Activated CD4-positive, alpha-beta T cell treated with anti-CD3 and anti-CD28 coated beads, Interleukin-2, amount 50 U/mL, for 16 hours (primary cell): ENCODE measurements at places on chromosomes 3 and 15.

DNA sequence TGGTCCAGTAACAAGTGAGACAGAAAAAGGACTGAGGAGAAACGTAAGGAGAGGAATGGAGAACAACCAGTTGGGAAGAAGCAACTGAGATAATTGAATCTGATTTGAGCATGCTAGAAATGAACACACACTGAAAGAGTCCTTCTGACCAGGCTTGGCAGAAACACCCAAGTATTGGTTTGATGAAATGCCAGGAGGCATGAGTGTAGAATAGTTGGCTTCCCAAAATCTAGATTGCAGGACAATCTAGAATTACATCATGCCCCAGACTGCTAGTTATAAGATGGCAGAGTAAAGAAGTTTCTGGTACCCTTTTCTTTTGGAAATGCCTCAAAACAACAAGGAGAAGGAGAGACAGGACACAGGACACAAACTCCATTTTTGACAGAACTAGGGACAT, 189.7 kb upstream of the STT3B start:
- no peak for DNase-seq

DNA sequence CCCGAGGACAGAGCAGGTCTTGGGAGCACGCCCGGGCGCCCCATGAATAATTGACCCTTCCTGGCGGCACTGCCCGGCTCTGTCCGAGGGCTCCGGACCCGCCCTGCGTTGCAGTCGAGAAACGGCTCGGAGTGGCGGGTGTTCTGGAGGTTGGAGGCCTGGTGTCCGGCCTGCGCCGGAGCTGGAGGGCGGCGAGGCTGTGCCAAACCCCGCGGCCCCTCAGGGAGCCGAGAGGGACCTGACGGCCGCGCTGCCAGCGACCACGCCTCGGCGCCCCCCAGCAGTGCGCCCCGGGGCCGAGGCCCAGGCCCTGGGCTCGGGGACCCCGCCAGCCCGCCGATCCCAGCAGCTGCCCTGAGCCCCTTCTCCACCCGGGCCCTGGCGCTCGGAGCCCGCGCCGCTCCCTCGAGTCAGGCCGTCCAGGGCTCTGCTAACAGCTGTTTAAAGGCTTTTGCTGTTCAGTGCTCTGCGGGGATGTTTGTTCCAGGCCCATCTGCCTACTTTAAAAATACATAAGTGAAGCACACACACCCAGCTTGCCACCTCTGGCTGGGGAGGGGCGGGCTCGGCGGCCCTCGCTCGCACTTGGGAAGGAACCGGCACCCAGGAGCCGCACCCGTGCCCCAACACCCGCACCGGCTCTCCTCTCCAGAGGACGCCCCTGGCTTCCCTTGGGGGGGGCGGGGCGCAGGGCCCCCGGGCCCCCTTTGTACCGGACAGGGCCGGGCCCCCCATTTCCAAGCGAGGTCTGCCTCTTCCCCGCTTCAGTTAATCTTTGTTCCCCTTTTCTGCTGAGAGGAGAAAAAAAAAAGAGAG, 730 bp upstream of the ZNF710 start:
- no peak for DNase-seq

GRCh38 chr15:88913850-88914169, 631 bp upstream of the MFGE8 start:
- DNase-seq, result no peak

DNA sequence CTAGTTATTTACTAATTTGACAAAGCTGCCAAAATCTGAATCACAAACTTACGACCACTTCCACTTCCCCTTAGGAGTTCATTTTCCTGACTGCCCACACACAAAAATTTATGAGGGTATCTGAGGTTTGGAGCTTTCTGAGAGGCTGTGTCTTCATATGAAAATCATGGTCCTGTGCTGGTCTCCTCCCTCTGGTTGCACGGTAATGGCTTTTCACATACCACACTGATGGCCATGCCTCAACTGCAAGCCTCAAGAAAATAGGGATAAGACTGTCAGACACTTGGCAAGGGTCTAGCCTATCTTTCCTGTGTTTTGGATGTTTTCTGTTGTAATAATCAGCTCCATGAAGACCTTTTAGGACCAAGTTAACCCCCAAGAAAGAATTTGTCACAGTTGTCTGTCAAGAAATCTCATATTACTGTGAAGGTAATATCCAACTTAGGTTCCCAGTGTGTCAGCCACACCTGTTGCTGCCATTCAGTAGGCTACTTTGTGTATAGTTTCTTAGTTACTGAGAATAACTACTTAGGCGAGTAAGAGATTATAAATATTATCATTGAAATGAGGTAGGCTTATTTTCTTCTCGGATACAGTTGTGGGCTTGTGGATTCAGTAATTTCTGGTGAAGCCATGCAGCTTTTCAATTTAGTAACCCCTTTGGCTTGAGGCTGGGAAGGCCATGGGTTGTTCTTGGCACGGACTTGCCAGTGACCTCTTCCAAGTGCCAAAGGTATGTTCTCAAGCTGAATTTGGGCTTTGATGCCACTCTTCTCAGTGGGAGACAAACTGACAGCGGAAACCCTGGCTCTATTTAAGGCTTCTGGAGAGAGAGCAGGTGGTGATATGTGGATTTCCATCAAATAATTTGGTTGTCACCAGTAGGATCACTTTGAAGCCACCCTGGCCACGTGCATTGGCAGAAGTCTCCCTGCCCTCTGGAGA, 101.1 kb downstream of the RYR3 start:
- no peak for DNase-seq

GRCh38 chr3:107904536-107905066, 186.2 kb downstream of the CD47 start:
- no peak for DNase-seq

DNA sequence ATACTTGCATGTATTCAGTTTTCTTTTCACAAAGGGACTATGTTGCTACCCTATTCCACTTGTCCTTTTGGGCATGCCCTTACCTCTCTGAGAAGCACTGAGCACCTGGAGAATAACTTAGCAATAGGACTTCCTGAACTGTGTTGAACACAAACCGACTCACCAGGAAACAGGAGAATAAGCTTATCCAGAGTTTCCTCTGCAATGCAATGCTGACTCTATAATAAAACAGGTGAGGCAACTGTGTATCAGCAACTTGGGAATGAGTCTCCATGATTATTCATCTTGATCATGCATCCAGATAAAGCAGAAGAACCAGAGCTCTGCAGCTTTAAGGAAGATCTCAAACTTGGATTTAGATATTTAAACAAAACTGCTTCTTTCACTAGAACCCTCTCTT, 806.5 kb downstream of the IGSF11 start:
- DNase-seq, result no peak

- no peak for DNase-seq
These were observed 33.8 kb downstream of the CCDC54 start for GRCh38 chr3:107411056-107411455.

GRCh38 chr3:58666683-58667082, at the start of gene FAM3D:
Gene FAM3D (minus strand): TSS chr3:58666774. CDS start chr3:58655563, 11,211 bp downstream.
- no peak for DNase-seq

- DNase-seq, result no peak
These were observed 32.8 kb upstream of the NFKBIZ start for GRCh38 chr3:101816215-101817149.

GRCh38 chr3:160540551-160540950, 24.8 kb downstream of the KPNA4 start:
- DNase-seq, result no peak

DNA sequence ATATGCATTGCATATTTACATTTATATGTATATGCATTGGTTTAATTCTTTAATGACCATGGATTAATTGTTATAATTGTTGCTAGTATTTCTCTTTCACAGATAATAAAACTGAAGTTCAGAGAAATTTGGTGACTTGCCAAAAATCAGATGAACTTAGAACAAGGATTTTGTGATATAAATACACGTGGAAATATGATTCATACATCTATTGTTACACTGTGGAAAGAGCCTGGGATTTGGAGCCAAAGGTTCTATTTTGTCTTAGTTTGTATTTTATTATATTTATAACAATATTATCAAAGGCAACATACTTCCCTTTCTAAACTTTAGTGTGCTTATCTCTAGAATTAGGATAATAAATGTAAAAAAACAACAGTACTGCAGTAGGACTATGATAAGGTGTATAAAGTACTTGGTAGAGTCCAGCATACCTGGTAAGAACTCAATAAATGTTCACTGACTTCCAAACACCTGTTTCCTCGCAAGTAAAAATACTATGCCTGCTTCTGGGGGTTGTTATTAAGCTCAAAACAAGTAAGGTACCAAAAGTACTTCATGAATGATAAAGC, 342.9 kb downstream of the THSD4 start:
- no peak for DNase-seq

- DNase-seq, result no peak
These were observed 67.7 kb upstream of the OSTN start for GRCh38 chr3:191131305-191131704.

DNA sequence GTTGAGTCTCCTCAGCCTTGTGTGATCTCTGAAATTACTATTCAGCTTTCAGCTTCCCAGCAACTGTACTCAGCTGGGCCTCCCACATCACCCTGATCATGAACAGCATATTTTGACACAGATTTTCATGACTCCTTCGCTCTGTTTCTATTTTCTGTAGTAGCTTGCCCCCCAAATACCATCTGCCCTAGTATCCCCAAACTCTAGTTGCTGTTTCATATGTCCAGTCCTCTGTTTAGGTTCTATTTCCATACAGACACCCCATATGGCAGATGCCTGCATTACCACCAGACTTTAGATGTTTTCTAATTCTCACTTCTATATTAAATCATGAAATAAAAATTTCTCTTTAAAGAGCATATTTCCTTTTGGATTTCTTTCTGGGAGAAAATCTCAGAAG, 217.2 kb upstream of the ARPP21 start:
- no peak for DNase-seq

GRCh38 chr15:59438625-59439290, 772 bp downstream of the FAM81A start:
- no peak for DNase-seq

DNA sequence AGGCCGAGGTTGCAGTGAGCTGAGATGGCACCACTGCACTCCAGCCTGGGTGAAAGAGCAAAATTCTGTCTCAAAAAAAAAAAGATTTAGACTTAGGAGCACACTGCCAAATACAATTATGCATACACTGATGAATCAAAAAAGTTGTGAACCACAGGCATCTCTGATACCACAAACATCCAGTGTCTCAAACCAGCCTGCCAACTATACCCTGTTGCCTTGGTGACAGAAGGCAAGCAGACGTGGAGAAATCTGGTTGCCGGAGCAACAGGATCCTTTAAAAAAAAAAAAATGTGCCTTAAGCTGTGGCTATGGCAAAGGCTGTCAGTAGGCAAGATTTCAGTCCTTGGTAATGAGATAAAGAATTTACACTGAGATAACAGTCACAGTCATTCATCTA, 202.3 kb downstream of the NEK10 start:
- DNase-seq, result no peak

DNA sequence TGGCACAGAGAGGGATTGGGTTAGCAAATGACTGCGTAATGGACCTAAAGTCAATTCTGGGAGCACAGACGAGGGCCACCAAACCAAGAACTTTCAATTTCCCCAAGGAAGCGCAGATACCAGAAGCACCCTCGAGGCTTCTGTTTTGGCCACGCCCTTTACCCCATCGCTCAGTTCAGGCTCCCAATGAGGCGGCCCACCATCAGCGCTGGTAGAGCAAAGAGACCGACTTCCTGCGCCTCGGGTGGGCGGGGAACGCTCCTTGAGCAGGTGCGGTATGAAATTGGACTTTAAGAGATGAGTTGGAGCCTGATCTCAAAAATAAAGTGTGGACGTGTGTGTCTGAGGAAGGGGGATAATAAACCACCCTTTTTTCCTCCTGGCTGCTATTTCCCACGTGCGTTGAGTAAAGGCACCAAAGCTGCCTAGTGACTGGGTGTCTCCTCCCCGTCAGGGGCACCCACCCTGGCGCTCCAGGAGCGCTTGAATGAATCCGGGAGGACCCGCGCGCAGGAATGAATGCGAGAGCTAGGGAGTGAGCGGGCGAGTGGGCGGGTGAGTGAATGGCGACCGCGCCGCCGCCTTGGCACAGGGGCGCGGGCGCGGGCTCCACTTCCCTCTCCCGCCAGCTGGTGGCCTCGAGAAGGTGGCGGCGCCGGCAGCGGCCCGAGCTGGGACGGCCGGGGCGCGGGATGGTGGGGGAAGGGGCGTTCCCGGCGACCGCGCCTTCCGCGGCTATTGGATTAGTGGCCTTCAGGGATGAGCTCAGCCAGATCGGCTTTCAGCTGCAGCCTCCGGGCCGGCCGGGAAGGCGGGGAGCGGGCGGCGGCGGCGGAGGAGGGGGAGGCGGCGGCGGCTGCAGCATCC, at the start of gene SPSB4:
Gene SPSB4, plus strand, starts transcription at position 772 of the 867 bp plus-strand sequence. CDS start 14,758 bp downstream, outside the sequence.
- DNase-seq, result peak; percentile 28

GRCh38 chr3:142500211-142500610, 52.4 kb upstream of the XRN1 start:
- DNase-seq, result no peak

GRCh38 chr3:24503616-24504113, 9.0 kb upstream of the THRB start:
- DNase-seq, result peak; percentile 14

- DNase-seq, result no peak
These were observed 71.0 kb downstream of the ZMAT3 start for GRCh38 chr3:179000659-179001058.

DNA sequence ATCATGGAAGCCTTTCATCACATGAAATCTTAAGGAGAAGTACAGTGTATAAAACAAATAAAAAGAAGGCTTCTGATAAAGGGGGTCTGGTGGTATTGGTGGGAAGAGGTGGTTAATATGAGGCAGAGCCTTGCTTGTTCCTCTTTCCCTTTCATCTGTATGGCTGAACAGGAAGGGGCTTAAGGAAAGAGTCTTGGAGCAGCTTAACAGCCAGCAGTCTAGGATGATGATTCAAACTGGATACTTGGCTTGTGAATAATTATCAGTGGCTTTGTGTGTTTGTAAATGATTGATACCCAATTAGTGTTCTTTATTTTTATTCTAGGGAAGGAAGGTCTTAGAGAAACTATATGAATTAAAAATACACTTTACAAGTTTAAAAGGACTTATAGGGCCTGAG, 29.1 kb upstream of the TCAIM start:
- no peak for DNase-seq

GRCh38 chr3:150384296-150385212, 23.5 kb upstream of the TSC22D2 start:
- DNase-seq, result peak; percentile 77

- DNase-seq, result no peak
These were observed 49.6 kb upstream of the POLG start for GRCh38 chr15:89384176-89384604.

GRCh38 chr3:39294446-39295183, 14.8 kb upstream of the CX3CR1 start:
- no peak for DNase-seq

- no peak for DNase-seq
These were observed 592.5 kb downstream of the MECOM start for GRCh38 chr3:169071003-169071402.

DNA sequence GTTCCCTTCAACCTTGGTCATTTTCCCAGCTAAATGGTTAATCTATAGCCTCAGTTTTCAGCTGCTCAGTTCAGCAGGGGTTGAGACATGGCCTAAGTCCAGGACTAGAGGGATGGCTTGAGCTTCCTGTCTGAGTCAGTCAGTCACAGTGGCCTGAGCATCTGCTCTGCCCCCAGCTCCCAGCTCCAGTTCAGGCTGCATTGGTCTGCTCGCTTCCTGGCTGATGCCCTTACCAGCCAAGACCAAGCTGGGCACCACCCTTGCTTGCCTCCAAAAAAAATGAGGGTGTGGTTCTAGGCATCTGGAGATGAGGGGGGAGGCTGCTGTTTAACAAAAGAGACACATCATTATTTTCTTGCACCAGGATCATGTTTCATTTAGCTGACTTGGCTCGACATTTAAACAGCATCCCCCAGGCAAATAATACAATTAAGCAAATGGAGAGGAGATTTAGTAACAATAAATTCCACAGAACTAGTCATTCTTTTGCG, 70.7 kb downstream of the WNT5A start:
- DNase-seq, result no peak
